IPS DF 19.7 (cell line): ENCODE measurements at places on chromosomes 4 and X.

DNA sequence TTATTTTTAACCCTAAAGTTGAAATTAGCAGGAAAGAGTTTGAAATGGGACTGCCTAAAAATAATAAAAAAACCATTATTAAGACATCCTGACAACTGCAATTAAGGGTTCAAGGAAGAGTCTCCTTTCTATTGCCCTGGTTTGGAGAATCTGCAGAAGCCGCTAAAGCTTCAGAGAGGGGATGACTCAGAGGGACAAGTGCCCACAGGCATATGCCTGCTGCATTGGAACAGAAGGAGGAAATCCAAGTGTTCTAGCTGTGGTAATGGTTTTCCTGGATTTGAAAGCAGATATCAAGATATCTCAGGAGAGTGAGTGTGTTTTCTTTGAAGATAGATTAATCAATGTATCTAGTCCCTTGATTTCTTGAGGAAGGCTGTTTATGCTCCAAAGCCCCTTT lies 235.1 kb upstream of the TAPT1 start:
- DNase-seq, result no peak

DNA sequence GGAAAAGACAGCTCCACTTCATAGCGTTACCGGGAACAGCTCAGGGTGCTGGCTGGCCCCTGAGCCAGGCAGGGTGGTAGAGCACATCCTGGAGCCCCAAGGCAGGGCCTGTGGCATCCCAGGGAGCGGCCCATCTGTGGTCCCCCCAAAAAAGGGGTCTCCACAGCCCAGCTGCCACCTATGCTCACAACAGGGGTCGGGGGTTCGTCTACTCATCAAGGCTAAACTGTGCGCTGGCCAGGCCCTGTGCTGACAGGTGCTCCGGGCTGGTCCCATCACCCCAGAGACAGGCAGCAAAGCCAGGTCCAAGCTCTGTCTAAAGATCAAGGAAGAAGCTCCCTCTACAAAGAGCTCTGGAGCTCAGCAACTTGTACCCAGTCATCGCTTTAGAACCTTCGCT lies 77.9 kb downstream of the DCTD start:
- DNase-seq, result no peak

GRCh38 chr4:183610613-183611012 lies 48.4 kb downstream of the RWDD4 start:
- no peak for DNase-seq

DNA sequence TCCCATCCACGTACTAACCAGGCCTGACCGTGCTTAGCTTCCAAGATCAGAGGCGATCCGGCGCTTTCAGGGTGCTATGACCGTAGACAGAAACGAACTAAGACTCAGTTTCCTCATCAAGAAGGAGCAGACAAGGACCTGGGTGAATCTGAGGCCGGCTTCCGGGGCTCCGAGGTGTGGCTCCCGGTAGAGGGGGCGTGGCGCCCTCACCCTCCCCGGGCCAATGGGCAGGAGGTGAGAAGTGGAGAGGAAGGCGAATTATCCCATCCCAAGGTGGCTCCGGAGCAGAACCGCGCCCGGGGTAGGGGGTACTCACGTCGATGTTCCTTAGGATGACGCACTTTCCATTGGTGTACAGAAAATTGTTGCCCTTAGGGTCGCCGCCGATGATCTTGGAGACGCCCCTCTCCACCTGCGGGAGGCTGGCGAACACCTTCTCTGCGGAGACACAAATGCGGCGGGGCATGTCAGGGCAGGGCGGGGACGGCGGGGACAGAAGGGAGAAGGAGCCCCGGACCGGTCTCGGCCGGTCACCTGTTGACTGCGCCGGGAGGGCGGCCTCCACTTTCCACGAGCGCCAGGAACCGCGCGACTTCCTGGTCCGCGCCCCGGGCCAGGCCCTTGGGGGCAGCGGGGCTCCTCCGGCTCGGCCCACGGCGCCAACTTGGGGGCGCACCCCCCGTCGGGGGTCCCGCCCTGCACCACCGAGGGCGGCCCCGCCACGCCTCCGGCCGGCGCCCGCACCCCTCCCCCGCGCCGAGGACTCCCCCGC lies 616 bp downstream of the WDR1 start:
- peak; percentile 23 for DNase-seq

DNA sequence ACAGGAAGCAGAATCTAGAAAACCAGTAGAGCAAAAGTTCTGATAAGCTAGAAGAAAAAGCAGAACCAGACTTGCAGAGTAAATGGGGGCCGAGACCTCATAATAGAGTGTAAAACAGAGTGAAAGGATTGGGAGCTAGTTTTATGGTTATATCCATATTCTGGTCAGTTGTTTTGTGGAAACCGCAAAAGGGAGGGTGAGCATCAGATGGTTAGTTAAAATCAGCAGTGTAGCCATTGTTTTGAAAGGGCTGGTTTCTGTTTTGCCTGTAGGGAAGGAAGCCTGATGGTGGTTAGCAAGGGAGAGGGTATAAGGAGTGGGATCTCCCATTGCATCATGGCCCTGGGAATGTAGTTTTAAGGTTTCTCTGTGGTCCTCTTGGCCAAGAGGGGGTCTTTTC lies 17.2 kb upstream of the CCNI start:
- DNase-seq, result no peak

GRCh38 chr4:184281231-184282139 lies 63.8 kb upstream of the ENPP6 start:
- no peak for DNase-seq

DNA sequence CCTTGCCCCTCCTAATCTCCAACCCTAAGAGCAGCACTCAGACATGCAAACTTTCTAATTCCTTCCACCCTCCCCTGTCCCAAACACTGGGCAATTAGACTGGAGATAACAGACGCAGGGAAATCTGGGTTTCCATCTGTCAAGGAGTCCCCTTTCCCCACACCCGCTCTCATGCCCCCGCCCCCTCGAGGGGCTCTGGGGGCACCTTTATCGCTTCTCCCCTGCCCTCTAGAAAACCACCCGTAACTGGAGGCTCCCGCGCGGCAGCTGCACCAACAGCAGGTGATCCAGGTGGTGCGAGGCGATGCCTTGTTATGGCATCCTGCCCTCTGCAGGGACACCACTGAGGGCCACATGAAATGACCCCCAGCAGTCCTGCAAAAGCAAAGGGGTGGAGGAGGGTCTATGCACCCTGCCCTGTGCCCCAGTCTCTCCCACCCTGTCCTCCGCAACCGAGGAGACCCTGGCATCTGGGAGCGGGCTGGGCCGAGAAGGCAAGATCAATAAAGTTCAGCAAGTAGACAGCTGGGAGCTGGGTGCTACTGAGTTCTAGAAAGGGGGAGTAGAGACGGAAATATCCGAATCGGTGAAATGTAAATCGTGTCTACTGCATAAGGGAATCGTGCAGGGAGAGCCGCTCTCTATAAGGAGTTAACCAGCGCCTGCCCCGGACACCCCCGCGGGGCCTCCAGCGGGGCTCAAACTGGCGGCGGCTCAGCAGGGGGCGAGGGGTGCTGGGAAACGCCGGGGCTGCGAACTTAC lies 1.6 kb downstream of the KCTD8 start:
- DNase-seq, result no peak

- no peak for DNase-seq
These were observed 167.0 kb upstream of the IL15 start for GRCh38 chr4:141469392-141469791.

GRCh38 chrX:12137951-12138360 lies 317 bp upstream of the FRMPD4 start:
- DNase-seq, result no peak

DNA sequence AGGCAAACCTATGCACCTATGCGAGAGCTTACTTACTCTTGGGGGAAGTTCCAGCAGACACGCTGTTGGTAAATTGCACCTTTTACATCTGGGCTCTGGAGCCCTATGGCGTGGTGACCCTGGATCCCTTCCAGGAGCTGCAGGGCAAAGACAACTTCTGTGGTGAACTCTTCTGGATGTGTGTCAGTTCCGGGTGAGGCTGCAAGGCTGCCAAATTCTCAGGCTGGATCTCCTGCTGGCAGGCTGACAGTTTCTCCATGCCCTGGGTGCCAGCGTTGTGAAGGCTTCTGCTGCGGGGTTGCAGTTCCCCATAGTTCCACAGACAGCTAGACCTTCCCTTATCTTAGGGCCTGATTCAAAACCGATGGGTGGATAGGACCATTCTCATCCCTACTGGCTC lies 37.9 kb downstream of the RAP2C start:
- DNase-seq, result no peak

DNA sequence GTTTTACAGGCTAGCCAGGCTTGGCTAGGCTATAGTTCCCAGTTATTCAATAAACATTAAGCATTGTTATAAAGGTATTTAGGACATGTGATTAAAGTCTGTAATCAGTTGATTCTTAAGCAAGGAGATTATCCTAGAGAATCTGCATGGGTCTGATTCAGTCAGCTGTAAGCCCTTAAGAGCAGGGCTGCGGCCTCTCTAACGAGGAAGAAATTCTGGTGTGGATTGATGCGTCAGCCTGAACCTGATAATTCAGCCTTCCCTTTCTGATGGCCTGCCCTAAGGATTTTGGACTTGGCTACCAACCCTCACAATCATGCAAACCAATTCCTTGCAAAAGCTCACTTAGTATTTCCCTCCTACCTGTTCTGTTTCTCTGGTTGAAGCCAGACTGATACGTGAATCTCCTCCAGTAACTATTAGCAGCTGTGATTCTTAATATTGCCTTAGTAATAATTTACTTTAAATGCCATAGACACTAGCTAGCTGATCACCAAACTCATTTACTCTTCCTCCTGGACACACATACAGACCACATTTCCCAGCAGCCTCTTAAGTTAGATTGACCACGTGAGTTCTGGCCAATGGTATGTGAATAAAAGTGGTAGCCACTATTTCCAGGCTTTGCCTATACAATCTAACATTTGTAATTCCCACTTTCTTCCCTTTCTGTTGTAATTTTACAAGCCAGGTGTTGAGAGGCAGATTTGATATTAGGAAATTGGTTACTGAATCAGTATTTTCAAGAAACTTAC lies 678.0 kb upstream of the INTU start:
- no peak for DNase-seq

DNA sequence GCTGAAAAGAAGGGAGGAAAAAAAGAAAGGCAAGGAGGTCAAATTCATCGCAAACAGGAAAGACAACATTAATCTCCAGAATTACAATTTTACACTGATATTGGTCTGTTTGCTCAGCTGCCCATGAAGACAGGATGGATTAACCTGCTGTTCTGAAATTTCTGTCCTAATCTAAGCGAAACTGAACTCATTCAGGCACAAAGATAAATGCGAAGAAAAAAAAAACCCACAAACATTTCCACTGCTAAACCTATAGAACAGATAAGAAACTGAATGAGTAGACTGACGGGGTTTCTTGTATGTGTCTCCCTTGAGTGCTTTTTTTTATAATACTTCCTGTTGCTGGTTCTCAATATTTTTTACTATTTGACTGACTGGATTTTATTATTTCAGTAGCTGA lies 251.8 kb upstream of the FTHL17 start:
- DNase-seq, result no peak

GRCh38 chr4:175646802-175647201 lies 165.3 kb downstream of the GPM6A start:
- no peak for DNase-seq

DNA sequence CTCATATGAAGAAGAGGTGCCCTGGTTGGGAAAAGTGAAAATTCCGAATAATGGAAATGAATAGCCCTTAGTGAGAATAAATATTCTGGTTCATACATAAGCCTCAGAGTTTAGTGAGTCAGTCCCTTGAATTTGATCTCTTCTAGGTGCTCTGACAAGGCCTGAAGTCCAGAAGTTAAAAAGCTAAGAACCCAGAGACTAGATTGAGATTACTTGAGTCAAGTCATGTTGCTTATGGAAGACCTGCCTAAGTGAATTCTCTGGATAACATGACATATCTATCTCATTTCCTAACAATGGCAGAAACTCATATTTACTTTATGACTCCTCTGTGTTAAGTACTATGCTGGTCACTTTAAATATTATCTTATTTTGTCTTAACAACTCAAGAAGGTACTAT lies 10.5 kb upstream of the PRSS48 start:
- no peak for DNase-seq

GRCh38 chrX:123570011-123570590 lies 162.8 kb downstream of the THOC2 start:
- no peak for DNase-seq

GRCh38 chrX:58025979-58026378 lies 115.7 kb upstream of the ZXDA start:
- peak; percentile 2 for DNase-seq

DNA sequence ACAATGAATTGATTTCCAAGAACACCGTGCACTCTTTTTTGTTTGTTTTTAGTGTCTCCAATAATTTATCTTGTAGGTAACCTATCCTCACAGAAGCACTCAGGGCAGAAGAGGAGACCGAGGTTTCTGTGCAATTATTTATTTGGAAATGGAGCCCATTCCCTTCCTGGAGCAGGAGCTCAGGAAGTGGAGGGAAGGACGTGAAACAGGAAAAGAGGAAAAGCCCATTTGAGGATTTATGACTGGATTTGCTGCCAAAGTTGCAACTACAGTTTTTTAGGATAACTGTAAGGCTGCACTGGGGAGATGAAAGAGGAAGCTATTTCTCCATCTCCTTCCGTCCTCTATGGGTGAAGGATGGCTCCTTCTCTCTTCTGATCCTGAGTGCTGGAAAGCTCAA lies 31.7 kb upstream of the MXRA5 start:
- no peak for DNase-seq

- DNase-seq, result no peak
These were observed 44.5 kb downstream of the NEK1 start for GRCh38 chr4:169567916-169568315.

GRCh38 chr4:76210452-76210851 lies 3.2 kb downstream of the SCARB2 start:
- no peak for DNase-seq

DNA sequence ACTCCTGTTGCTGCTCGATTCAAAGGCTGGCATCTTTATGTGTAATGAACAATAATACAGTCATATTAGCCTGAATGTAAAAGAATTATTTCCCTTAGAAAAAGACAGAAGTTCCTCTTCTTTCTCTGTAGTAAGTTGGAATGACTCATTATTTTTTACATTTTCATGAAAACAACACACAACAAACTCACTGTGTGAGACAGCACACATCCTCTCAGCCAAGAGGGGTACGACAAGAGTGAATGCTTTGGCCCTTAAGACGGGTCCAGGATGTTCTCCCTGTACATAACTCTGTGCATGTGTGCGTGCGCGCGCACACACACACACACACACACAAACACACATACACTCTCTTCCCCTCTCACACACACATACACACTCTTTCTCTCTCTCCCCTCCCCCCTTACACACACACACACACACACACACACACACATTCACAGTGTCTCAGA lies 72.8 kb downstream of the MANBA start:
- DNase-seq, result no peak

DNA sequence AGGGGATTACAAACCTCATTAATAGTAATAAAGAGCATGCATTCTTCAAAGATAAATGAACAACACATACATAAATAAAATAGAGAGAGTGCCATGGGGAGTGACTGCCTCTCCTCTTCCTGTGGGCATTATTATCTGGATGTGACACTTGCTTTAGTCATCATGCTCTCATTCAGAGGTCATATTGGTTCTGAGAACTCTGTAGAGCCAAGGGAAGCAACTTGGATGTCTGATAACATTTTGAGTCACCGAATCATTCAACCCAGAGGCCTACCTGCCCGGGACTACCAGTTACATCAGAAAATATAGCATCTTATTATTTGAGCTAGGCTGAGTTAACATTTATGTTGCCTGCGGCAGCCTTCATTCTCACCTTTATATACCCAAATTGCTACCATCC lies 489.5 kb downstream of the STIM2 start:
- no peak for DNase-seq
